ENCODE measurements at places on chromosomes 5 and 9.

- DNase-seq, result no peak
These were observed 674.9 kb downstream of the PRR16 start for GRCh38 chr5:121138952-121139351.

DNA sequence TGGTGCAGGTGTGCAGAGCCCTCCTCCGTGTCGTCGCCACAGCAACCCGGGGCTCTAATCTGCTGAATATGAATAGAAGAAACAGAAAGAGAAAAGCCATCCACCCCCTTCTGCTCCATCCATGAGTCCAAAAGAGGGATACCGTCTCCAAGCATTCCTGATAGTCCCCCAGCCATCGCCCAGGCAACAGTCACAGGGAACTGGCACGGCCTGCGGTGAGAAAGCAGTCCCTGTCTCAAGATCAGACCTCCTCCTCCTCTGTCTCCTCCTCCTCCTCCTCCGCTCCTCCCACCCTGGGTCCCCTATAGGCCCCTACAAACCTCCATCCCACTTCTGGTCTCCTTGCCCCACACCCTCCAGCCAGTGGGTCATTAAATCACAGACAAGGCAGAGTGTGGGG is 308.1 kb upstream of the MPDZ start:
- DNase-seq, result no peak

GRCh38 chr9:105258225-105258737 is 13.8 kb downstream of the SLC44A1 start:
- DNase-seq, result no peak

- DNase-seq, result no peak
These were observed 51.1 kb downstream of the PDE6A start for GRCh38 chr5:149893403-149893931.

DNA sequence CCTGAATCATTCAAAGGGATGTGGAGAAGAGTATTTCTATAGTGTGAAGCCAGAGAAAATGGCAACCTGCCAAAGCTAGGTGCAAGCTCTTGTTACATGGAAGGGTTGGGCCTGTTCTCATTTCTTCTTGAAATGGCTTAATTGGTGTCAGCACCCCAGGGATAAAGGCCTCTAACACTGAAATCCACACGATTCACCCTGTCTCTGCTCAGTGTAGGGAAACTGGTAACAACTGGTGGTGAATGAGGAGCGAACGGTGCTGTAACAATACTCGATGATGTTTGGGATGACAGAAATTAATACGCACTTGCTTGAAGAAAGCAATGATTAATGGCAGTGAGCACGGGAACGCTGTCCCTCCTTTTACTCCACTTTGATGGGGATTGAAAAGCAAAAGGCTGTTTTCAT is 16.2 kb downstream of the PBX3 start:
- no peak for DNase-seq

DNA sequence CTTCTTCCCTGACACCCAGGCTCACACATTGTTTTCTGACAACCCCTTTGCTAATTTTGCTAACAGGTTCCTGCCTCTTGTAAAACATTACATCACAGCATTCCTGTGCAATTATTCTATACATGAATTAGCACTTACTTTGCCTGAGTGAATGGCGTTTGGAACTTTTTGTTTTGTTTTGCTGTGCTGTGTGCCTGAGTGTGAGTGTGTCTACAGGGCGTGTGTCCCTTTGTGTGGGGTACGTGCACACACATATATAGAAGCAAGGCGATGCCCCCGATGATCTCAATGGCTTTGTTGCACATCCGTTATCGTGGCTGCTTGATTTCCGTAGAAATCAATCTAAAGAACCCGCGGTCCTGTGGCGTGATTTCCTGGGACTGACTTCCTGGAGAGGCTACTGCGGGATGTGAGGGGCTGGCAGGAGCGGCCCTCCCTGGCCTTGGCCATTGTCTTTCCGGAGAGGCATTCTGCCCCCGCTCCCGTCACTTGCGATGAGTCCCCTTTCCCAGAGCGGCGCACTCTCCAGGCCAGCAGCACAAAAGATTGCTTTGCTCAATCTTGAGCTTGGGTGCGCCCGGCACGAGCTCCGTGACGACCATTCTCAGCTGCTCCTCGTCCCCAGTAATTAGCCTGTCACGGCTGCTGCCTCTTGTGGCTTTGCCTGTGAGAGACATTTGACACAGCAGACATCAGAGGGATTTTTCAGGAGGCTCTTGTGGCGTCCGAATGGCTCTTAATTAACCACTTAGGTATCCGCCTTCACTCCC is 398.1 kb upstream of the IRX1 start:
- DNase-seq, result no peak

GRCh38 chr9:124768750-124769548 is 2.2 kb downstream of the NR6A1 start:
- no peak for DNase-seq

- DNase-seq, result peak; percentile 23
These were observed 558 bp downstream of the GRPEL2 start for GRCh38 chr5:149345892-149346222.

GRCh38 chr9:297104-297972 is 82.7 kb downstream of the DOCK8 start:
- DNase-seq, result peak; percentile 31

DNA sequence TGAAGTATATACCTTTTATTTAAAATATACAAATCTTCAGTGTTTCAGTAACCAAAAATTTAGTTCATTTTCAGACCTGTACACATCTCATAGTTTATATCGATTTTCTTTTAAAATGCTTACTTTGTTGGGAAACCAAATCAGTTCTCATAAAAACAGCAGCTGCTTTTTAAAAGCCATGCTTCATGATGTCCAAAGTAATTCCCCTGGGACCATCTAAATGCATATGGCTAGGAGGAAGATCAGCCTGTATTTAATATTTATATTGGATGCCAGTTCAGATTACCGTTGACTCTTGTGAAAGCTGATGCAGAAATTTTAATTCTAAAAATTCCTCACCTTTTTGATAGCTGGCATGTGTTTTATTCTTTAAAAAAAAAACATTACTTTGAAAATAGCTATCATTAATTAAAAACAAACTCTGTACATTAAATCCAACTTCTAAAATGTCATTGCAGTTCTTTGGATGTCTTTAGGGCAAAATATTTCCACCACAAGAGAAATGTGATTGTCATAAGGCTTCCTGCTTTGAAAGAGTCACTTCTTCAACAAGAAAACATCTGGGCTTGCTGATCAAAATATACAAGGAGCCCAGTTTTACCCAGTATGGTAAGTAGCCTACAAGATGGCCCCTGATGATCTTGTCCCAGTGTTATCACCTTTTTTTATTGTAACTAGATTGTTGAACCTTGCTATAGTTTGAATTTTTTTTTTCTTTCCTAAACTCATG is 1242.9 kb upstream of the CDH6 start:
- DNase-seq, result no peak

DNA sequence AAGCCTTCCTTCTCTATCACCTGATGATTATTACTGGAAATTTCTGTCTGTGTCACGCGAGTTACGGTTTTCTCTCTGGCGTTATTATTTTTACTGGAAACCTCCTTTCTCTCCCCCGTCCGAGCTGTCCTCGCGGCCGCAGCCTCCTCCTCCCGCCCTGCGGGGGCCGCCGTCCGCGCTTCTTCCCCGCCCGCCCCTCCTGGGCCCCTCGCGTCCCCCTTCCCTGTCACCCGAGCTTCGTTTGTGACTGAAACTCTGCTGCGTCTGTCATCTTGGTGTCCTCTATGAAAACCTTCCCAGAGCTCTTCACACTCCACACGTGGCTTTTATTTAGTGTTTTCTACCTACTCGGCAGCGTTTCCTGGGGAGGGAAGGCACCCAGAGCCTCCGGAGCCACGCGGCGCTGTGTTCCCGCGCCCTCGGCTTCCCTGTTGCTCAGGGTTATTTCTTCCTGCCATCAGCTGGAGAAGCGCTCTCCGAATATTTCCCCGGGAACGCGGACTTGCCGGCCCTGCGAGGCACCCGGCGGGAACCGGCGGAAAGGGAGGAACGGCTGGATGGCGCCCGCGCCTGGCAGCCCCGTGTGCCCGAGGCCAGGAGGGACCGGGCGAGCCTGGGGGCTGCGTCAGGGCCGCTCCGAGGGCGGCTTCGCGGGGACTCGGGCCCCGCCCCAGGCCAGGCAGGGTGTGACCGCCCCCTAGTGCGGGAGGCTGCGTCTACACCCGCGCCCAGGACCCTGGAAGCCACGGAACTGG is 33.9 kb downstream of the TRIP13 start:
- DNase-seq, result peak; percentile 64

DNA sequence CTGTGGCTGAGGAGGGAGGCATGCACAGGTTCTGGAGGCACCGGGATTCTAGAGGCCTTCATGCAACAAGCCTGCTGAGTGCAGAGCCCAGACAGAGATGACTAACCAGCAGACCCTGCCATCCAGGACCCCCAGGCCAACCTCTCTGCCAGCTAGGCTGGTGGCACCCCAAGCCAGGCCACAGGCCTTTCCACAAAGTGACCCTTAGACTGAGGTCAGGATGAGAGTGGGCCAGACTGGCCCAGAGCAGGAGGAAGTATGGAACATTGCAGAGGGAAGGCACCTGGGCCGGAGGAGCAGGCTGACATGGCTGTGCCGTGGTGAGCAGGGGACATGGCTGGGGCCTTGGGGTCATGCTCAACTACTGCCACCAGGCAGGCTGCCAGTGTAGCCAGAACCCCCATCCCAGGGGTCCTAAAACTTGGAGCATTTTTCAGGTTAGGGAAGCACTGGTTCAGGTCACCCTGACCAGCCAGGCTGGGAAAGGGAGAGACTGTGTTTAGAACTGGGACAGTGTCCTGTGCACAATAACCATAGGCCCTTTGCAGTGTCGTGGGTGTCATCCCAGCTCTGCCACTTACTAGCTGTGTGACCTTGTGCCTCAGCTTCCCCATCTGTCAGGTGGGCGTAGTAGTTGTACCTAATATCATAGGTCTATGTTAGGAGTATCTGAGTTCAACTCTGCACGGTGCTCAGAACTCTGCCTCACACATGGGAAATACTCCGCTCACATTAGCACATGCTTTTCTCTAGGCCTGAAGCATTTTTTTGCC is 17.3 kb downstream of the TCF7 start:
- DNase-seq, result no peak

DNA sequence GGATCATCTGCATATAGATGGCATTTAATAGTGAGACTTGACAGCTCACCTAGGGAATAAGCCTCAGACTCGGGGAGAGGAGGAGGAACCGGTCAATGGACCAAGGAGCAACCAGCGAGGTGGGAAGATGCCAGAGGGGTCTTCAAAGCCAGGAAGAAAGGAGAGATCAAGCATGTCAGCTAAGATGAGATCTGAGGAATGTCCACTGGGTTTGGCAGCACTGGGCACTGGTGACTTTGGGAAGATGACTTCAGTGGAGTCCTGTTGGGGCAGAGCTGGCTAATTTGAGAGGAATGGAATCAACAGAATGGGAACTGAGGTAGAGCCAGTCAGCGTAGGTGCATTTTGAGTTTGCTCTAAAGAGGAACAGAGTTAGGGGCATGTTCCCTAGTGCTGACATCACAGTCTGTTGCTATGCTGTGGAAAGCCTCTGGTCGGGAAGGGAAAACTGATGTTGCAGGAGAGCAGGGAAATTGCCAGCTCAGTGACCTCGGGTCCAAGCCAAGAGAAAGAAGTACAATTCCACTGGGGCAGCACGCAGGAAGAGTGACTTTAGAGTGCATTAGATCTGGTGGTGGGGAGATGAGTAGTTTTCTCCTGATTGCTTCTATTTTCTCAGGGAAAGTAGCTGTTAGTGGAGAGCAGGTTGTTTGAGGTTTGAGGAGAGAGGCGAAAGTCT is 56.9 kb downstream of the ZNF618 start:
- no peak for DNase-seq

GRCh38 chr9:90055226-90055625 is 450.4 kb downstream of the GADD45G start:
- no peak for DNase-seq

GRCh38 chr5:54443270-54443669 is 12.2 kb upstream of the HSPB3 start:
- DNase-seq, result no peak

- no peak for DNase-seq
These were observed 254.2 kb upstream of the TRPC7 start for GRCh38 chr5:136619556-136619955.

- DNase-seq, result no peak
These were observed 22.0 kb upstream of the TIFAB start for GRCh38 chr5:135473956-135474670.

- DNase-seq, result no peak
These were observed 932.0 kb downstream of the TLE4 start for GRCh38 chr9:80503671-80504281.

DNA sequence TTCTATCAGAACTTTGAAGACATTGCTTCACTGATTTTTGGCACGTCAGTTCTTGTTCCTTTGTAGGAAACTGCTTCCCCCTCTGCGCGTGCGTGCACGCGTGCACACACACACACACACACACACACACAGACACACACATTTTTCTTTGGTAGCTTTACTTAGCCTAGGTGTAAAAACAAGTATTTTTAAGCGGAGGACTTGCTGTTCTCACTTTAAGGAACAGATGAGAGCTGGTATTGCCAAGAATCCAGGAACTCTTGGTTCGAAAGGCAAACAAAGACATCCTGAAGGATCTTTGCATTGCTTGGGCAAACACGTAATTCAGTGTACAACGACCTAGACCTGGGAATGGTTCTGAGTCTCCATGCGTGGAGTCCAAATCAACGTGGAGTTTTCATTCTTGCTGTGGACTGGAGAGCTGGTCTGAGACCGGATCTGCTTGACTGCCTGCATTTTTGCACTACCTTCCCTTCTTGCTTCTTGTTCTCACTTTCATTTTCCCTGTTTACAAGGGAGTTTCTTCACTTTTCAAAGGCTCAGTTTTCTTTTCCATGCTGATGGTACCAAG is 8.2 kb downstream of the TMEM268 start:
- no peak for DNase-seq

DNA sequence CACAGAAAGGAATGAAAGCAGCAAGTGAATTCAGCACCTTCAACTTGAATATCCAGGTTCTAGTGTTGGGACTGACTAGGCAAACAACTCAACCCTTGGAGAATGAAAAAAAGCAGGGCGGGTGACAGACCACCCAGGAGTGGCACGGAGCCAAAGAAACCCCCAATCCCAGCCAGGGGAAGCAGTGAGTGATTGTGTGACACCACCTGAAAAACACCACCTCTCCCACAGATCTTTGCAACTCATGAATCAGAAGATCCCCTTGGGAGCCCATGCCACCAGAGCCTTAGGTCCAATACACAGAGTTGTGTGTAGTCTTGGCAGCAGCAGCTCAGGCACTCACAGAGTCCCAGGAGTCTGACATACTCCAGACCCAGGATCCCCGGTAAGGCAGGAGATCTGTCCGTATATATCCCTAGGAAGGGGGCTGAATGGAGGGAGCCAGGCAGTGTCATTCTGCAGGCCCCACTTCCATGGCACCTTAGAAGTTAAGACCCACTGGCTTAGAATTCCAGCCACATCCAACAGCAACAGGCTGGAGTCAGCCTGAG is 22.1 kb upstream of the ROR2 start:
- no peak for DNase-seq

- DNase-seq, result no peak
These were observed 105.0 kb downstream of the SEMA6A start for GRCh38 chr5:116469631-116470030.

GRCh38 chr9:38047301-38048251 is 21.5 kb downstream of the SHB start:
- DNase-seq, result no peak

GRCh38 chr9:87127543-87127942 is 180.2 kb upstream of the GAS1 start:
- DNase-seq, result no peak
